ENCODE measurements at places on chromosomes 6 and 20. TPM values are rescaled to one million over a fixed set of nuclear protein-coding genes. Genes with fewer than 3 reads are reported as not detected.

Gene SKIC2
- total RNA-seq, result 49.4 TPM

Gene ARFGEF3
- 7.9 TPM for total RNA-seq

Gene CMTR1
- total RNA-seq, result 31.8 TPM

Gene SNAP91
- total RNA-seq, result 0.33 TPM

Gene GOPC
- total RNA-seq, result 24.8 TPM

Gene ANKRD66
- not detected for total RNA-seq

Gene BPIFB1
- total RNA-seq, result not detected

Gene THEMIS
- not detected for total RNA-seq

Gene GABRR1
- total RNA-seq, result 0.10 TPM

Gene SRSF12
- not detected for total RNA-seq

Gene ANKEF1
- total RNA-seq, result 3.3 TPM

Gene SERINC1
- 143 TPM for total RNA-seq

Gene COL9A3
- 0.65 TPM for total RNA-seq

Gene TENT5A
- total RNA-seq, result 6.0 TPM

Gene RBBP8NL
- total RNA-seq, result not detected

Gene BNIP5
- total RNA-seq, result not detected

Gene NKAIN4
- not detected for total RNA-seq

Gene ID1
- total RNA-seq, result 251 TPM

Gene PKIB
- 0.33 TPM for total RNA-seq

Gene MYLK4
- total RNA-seq, result 0.65 TPM

Gene CCN6
- not detected for total RNA-seq

Gene LGSN
- not detected for total RNA-seq

Gene ATRN
- 42.5 TPM for total RNA-seq

Gene DNMT3B
- total RNA-seq, result 3.7 TPM

Gene UST
- under 0.01 TPM for total RNA-seq

Gene KIF16B
- 7.0 TPM for total RNA-seq

Gene TEAD3
- 0.19 TPM for total RNA-seq

Gene C2
- not detected for total RNA-seq

Gene TUBB1
- total RNA-seq, result not detected

Gene MLN
- total RNA-seq, result not detected

Gene SIRPD
- total RNA-seq, result not detected

Gene TREML2
- total RNA-seq, result not detected

Gene MATN4
- not detected for total RNA-seq

Gene TTK
- total RNA-seq, result 9.5 TPM

Gene TPBG
- 16.3 TPM for total RNA-seq

Gene FAM83C
- total RNA-seq, result not detected

Gene RCAN2
- total RNA-seq, result 1.5 TPM

Gene PSORS1C2
- total RNA-seq, result not detected

Gene RIMS1
- total RNA-seq, result 12.7 TPM

Gene CRIP3
- total RNA-seq, result not detected

Gene SLC17A2
- total RNA-seq, result not detected

Gene TCF15
- total RNA-seq, result 0.65 TPM

Measured in vein endothelial cell (primary cell).